OCI-LY7 (cell line): ENCODE measurements at places on chromosomes 11 and 22. TPM values are rescaled to one million over a fixed set of nuclear protein-coding genes. Genes with fewer than 3 reads are reported as not detected.
A peak's percentile ranks its signal among the peaks of the same experiment; 100 is the strongest.

GRCh38 chr22:41009222-41009948 is 58.2 kb downstream of the RBX1 start:
- DNase-seq, result no peak

DNA sequence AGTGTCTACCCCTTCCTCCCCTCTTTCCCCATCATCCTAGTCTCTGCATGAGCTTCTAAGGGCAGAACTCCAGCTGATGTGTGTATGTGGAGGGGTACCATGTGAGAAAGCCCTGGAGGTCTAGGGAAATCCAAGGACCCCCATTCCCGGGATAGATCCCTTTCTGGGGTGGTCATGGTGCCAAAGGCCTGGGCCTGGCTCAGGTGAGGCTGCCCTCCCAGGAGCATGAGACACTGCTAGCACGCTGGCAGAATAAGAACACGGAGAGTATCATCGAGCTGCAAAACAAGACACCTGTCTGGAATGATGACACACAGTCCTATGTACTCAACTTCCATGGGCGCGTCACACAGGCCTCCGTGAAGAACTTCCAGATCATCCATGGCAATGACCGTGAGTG is 19.6 kb downstream of the TUB start:
- DNase-seq, result no peak

GRCh38 chr22:20438678-20439492 is 1.3 kb upstream of the SCARF2 start:
- DNase-seq, result no peak

DNA sequence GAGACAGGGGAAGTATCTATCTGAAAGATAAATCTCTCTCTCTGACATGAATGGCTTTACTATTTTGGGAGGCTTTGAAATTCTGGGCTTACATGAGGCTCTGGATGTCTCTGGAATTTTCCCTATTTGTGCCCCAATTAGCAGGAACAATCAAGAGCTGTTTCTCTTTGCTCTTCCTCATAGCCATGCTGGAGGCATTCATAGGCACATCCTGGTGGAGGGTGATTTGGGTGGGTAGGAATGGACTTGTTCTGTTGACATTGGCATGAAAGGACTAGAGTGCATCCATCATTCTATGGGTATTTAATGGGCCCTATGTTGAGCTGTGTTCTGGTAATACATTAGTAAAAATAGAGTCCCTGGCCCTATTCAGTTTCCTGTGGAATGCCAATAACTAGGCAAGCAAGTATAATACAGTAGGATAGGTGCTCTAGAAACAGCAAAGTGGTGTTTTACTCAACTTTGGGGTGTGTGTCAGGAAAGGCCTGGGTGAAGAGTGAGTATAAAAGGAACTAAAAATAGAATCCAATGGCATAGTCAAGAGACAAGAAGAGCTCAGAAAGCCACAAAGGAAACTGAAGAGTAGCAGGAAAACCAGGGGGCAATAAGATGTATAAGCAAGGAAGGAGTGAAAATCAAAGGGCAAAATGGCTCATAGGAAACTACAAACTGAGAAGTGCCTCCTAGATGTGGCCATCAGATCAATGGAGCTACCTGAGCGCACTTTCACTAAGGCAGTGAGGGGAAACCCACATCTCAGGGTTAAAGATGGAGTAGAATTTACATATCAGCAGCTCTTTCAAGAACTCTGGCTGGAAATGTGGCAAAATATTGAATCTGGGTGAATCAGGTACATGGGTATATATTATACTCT is 45.0 kb downstream of the CWC15 start:
- no peak for DNase-seq

DNA sequence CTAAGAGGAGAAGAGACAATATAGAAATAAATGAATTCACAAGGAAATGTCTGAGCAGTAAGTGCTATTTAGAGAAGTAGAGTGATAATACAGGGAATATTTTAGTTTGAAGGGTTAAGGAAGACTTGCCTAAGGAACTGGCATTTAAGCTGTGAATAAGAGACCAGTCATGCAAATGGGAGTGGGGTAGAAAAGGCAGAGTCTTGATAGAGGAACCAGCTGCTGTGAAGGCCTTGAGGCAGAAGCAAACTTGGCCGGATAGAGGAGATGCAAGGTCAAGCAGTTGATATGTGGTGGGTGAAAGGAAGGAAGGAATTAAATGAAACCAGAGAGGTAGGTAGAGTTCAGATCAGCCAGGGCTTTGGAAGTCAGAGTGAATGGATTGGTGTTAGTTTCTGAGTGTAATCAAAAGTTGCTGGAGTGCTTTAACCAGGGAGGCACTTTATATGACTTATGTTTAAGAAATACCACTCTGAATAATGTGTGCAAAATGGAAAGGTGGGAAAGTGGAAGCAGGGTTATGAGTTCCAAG is 198.4 kb upstream of the SESN3 start:
- no peak for DNase-seq

DNA sequence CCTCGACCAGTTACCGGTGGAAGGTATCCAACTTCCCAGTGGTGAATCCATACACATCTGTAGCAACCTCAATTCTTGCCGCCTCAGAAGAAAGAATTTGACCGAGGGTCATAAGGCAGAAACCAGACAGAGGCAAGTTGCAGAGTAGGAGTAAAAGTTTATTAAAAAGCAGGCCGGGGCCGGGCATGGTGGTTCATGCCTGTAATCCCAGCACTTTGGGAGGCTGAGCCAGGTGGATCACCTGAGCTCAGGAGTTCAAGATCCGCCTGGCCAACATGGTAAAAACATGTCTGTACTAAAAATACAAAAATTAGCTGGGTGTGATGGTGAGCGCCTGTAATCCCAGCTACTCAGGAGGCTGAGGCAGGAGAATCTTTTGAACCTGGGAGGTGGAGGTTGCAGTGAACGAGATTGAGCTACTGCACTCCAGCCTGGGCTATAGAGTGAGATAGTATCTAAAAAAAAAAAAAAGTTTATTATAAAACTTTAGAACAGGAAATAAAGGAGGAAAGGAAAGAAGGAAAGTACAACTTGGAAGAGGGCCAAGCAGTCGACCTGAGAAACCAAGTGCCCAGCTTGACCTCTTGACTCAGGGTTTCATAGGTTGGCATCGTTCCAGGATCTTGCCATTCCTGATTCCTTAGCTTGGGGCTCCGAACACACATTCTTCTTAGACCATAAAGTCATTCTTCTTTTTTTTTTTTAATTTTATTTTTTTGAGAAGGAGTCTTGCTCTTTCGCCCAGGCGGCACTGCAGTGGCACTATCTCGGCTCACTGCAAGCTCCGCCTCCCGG is 27.8 kb downstream of the RGL4 start:
- DNase-seq, result no peak

The LGR4 gene
- total RNA-seq, result 0.06 TPM in 1 of 2 replicates, not detected in the other

DNA sequence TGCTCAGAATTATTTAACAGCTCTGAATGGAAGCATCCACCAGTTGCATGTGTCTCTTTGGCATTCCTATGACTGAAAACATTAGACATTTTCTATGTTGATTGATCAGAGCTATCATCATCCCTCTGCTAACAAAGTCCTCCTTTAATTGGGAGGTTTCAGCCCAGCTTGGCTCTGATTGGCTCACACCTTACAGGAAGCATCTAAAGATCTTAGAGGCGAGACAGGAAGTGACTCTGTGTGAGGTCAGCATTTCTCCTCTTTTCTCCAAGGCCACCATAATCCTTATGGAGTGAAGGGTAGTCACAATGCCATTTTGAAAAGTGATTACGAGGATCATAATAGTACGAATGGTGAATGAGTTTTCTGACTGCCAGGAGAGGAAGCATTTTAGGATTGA is 260.8 kb downstream of the MIAT start:
- DNase-seq, result no peak

GRCh38 chr11:71489311-71490043 is 36.5 kb downstream of the NADSYN1 start:
- no peak for DNase-seq

DNA sequence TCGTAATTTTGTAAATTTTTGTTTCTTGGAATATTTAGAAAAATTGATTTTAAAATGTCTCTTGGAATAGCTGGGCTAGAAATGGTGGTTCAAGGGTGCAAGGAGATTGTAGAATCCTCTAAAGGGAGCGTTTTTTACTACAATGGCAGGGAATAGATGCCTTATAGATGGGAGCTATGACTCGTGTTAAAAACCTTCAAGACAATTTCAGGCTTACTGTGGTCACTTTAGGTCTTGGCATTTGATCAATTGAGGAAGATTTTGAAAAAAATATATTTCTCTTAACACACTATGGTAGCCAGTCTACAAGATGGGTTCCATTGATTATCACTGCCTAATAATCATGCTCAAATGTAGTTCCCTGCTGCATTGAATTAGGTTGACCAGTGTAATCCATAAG is 25.0 kb downstream of the METTL15 start:
- DNase-seq, result no peak

DNA sequence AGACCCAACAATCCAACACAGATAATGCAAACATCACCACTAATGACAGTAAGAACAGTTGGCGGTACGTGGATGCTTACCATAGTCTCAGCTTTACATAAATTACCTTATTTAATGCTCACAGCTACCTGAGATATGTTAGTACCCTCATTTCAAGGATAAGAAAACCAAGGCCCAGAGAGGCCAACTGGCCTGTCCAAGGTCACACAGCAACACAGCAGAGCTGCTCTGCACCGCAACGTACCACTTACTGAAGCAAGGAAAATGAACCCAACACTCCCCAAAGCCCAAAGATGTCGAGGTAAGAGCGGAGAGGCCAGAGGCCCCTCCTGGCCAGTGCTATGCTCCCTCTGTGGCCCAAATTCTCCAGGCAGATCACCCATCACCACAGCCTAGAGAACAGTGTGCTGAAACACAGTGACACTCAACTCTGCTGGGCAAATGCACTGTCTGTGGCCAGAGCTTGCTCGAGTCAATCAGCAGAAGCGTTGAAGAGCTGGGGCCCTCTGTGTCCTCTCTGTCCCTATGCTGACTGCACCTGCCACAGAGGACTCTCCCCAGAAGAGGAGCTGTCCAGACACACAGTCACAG is 14.0 kb downstream of the SHANK2 start:
- no peak for DNase-seq

The TEX54 gene
- 0.89 TPM in 1 of 2 replicates, not detected in the other for total RNA-seq

The MGAT3 gene
- total RNA-seq, result 34.1 and 44.3 TPM in 2 replicates

- DNase-seq, result no peak
These were observed 35.8 kb downstream of the MAML2 start for GRCh38 chr11:96306933-96307775.

- DNase-seq, result no peak
These were observed 11.9 kb downstream of the CRTAM start for GRCh38 chr11:122850076-122850631.

DNA sequence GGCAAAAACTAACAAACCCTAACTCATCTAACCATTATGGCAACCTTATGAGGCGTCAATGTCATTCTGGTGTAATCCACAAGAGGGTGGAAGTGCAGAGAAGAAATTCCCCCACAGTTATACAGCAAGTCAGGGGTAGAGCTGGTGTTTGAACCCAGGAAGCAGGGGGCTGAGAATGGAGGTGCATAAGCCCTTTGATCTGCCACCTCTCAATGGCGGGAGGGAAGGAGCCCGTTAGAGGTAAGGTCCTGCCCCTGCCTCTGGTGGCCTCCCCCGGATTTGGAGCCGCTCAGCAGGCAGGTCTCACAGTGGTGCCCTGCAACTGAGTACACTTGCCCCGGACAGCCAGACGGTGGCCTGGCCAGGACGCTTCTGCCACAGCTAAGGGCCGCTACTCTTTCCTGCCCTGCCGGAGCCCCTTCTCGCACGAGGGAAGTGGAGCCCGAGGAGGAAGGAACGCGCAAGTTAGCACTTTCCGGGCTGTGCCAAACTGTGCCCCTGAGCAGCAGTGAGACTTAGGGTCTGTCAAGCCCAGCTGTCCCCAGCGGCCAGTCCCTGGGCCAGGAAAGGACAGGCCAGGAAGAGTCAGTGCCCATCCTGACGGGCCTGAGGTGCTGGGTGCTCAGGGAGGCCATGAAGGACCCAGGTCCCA is 1.1 kb downstream of the FXYD2 start:
- DNase-seq, result peak; percentile 21

The CRYBB1 gene
- total RNA-seq, result 0.61 TPM in 1 of 2 replicates, not detected in the other

The TBX10 gene
- 5.3 and 5.7 TPM in 2 replicates for total RNA-seq

GRCh38 chr11:80846979-80847378 is 1406.1 kb upstream of the TENM4 start:
- DNase-seq, result no peak

DNA sequence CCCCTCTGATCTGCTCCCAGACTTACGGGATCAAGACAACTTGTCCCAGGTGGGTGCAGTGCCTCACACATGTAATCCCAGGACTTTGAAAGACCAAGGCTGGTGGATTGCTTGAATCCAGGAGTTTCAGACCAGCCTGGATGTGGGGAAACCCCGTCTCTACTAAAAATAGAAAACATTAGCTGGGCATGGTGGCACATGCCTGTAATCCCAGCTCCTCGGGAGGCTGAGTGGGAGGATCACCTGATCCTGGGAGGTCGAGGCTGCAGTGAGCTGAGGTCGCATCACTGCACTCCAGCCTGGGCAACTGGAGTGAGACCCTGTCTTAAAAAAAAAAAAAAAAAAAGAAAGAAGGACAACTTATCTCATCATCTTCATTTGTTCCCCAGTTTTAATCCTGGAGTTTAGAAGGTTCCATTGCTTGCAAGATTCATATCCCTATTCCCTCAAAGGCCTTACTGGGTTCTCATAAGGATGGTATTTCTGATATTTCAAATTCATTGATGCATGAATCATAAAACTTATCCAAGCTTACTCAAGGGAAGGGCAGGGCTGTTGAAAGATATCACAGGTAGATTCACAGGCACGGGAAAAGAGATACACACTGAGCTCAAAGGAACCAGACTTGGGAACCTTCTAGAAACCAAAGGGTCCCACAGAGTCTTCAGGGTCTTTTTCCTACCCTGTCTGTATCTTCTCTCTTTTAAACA is 14.6 kb downstream of the ENDOD1 start:
- no peak for DNase-seq

The MUC5AC gene
- not detected in 2 replicates for total RNA-seq

GRCh38 chr22:43230971-43231723 is 44.2 kb upstream of the TTLL12 start:
- peak; percentile 70 for DNase-seq

GRCh38 chr11:14768526-14769188 is 123.4 kb downstream of the CYP2R1 start:
- no peak for DNase-seq

DNA sequence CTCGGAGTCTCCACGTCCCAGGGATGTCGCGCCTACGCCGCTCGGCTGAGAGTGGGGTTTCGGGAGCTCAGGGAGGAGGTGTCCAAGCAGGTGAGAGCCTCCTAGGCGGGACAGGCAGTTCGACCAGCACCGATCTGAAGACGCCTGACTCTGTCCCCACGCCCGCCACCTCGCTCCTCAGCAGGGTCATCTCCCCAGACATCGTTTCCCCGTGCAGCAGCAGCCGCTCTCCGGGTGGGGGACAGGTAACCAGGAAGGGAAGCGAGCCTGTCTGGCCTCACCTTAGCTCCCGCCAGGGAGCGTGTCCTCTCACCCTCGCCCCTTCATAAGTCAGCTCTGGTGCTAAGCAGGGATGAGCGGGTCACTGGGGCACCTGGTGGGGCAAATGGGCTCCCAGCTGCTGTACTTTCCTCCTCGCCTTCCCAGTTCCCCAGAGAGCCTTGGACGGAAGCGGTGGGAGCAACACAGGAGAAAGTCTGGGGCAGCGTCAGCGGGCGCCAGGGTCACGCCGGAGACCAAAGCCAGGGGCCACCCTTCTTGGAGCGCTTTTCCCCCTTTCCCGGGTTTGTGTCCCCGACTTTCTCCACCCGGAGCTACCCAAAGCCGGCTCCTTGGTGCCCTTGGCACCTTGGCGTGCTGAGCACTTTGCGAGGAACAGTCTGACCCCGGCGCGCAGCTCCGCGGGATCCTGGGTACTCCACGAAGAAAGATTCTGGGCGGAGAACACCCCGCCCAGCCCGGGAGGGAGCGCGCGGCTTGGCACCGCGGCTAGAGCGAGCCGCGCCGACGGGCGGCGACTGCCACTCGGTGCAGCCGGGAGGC is 1.6 kb downstream of the SPON1 start:
- no peak for DNase-seq

GRCh38 chr22:48051796-48052620 is 1289.6 kb downstream of the TBC1D22A start:
- peak; percentile 36 for DNase-seq
